ENCODE measurements at places on chromosomes 4 and X.

- DNase-seq, result peak; percentile 94
Observed at GRCh38 chr4:17614416-17615299, at the start of gene MED28. MED28 (plus strand) TSS chr4:17614641; CDS start chr4:17614655, 14 bp downstream.

GRCh38 chr4:169070071-169070894 lies 60.2 kb upstream of the CBR4 start:
- DNase-seq, result no peak

GRCh38 chr4:157803845-157804521 lies 368.8 kb downstream of the GASK1B start:
- DNase-seq, result no peak

- no peak for DNase-seq
Observed at GRCh38 chr4:183017962-183018361, 81.1 kb upstream of the WWC2 start.

DNA sequence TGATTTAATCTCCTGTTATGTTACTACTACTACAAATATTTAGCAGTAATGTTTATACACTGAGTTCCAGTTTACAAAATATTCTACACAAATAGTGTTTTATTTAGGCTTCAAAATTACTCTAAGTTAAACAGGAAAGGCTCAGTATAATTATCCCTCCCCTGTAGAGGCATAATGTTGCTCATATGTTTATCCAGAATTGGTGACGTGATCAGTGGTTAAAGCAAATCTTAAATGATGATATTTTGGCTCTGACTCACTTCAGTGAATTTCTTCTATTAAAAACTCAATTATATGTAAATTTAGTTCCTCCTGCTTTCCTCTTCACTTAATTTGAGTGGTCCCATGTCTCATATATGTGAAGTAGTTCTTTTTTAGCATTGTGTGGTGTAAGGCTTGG lies 438.5 kb downstream of the ADGRL3 start:
- no peak for DNase-seq

All from activated naive CD8-positive, alpha-beta T cell treated with anti-CD3 and anti-CD28 coated beads, Interleukin-2, amount 10 ng/mL, durations not matched to agents 7 days and 5 days (primary cell).